ENCODE measurements at places on chromosomes 6 and 20.

DNA sequence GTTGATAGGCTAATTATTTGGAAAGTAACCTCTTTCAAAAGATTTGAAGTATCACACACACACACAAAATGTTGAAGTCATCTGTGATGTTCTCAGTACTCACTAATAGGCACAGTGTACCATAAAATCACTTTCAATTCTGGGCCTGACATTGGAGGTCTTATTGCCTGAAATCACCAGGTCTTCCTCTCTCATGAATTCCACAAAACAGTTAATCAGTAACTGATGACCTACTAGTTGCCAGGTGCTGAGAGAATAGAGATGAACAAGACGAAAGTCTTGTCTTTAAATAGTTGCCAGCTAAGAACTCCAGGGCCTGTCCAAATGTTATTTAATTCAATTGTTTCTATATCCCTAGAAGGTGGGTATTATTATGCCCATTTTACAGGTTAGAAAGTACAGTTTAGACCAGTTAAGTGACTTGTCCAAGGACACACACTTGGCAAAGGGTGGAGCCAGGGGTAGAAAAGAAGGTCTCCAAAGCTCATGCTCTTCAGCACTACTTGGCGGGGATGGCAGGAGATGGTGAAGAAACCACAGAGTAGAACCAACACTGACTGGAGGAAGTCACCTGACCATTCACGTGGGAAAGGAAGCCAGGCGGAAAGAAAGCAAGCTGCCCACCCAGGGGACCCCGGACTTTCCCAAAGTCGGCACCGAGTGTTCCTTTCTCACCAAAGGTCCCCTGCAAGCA, 116.4 kb downstream of the KIF6 start:
- no peak for DNase-seq

DNA sequence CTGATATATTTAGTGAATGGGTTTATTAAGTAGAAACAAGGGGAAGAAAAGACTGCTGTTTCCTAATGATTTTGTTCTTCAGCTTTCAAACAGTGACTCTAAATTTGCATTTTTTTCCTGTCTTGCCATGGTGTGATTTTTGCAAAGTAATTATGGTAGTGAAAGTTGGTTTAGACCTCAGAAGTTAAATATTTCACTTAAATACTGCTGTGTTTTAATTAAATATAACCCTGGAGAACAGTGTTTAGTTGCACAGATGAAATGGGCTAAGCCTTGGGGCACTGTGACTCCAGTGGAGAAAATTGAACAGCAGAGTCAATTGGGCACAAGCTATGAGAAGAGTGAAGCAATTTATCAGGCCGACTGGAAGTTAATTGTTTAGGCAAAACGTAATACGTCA, 111.1 kb upstream of the MCHR2 start:
- DNase-seq: no peak

- no peak for DNase-seq
These were observed 149.1 kb upstream of the IMPG1 start for GRCh38 chr6:76221525-76221924.

DNA sequence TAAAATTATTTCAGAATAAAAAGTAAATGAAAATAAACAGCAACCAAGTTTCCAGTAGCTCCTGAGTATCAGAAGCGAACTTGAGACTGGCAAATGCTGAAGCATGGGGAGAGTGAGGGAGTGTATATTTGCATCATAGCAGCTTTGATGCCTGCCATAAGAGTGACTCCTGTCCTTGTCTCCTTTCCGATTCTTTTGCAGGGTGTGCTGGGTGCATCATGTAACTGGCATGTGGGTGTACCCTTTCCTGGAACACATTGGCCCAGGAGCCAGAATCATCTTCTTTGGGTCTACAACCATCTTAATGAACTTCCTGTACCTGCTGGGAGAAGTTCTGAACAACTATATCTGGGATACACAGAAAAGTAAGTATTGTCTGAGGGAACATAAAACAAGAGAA, 117.4 kb downstream of the ADAT2 start:
- DNase-seq: no peak

GRCh38 chr20:41508335-41508734, 109.8 kb downstream of the CHD6 start:
- no peak for DNase-seq

GRCh38 chr6:139706912-139707311, 332.5 kb upstream of the CITED2 start:
- no peak for DNase-seq

DNA sequence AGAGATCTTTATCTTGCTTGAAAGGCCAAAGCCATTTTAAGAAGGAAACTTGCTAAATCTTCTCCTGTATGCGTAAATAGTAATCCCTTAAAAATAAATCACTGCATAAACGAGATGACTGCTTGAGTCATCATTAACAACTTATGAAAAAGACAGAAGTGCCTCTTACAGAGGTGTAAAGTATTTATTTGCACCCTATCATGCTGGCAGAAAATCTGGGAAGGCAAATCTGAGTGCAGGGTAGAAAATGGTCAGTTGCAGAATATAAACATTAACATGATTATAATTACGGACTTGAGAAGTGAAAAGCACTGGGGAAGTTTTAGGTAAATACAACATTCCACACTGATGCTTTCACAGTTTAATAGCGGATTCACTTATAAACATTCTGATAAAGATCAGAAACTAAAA, 67.5 kb upstream of the FBXO30 start:
- no peak for DNase-seq

DNA sequence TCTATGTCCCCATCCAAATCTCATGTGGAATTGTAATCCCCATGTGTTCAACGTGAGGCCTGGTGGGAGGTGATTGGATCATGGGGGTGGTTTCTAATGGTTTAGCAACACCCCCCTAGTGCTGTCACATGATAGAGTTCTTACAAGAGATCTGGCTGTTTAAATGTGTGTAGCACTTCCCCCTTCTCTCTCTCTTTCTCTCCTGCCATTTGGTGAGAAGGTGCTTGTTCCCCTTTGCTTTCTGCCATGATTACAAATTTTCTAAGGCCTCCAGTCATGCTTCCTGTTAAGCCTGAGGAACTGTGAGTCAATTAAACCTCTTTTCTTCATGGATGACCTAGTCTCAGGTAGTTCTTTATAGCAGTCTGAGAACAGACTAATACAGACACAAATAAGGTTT, 165.4 kb downstream of the OGFRL1 start:
- no peak for DNase-seq

DNA sequence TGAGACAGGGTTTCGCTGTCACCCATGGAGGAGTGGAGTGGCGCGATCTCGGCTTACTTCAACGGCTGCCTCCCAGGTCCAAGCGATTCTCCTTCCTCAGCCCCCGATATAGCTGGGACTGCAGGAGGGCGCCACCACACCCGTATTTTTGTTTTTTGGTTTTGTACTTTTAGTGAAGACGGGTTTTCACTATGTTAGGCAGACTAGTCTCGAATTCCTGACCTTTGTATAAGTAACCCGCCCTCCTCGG, 115.4 kb upstream of the BTN3A2 start:
- peak; percentile 15 for DNase-seq

- no peak for DNase-seq
These were observed 67.9 kb downstream of the TTLL2 start for GRCh38 chr6:167392631-167393316.

DNA sequence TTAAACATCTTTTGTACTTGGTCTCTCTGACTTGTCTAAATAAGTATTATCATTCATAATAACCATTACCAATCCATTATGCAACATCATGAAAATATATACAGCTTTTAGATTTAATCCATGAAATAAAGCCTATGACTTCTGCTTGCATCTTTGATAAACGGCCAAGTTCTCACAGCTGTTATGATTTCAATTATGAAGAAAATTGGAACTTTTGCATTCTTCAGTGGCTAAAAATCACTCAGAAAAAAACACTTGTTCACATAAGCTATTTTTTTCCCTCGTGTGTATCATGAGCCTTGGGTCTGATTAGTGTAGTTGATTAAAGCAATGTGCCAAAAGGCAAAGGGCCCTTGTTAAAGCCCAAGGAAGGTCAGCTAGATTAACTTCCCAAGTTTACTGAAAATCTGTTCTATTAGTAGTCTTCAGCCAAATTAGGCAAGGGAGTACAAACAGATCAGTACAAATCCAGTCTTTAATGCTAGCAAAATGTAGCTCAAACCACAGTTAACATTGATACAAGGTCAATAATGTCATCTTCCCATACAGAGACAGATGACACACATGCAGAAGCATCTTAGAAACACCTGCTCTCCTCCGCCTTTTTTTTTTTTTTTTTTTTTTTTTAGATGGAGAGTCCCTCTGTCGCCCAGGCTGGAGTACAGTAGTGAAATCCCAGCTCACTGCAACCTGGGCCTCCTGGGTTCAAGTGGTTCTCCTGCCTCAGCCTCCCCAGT, 69.9 kb downstream of the SGK1 start:
- no peak for DNase-seq

GRCh38 chr6:36643977-36644376, 34.5 kb upstream of the CDKN1A start:
- DNase-seq: no peak

GRCh38 chr6:168606722-168607121, 165.7 kb downstream of the SMOC2 start:
- no peak for DNase-seq

GRCh38 chr6:164665328-164665727, 644.1 kb downstream of the C6orf118 start:
- no peak for DNase-seq

- DNase-seq: no peak
These were observed 615.4 kb upstream of the MAN1A1 start for GRCh38 chr6:119965008-119965407.

GRCh38 chr6:75418233-75418632, 75.4 kb downstream of the FILIP1 start:
- DNase-seq: no peak

- DNase-seq: no peak
These were observed 9.6 kb upstream of the BEND3 start for GRCh38 chr6:107124934-107125348.

- no peak for DNase-seq
These were observed 247.9 kb downstream of the ANKRD60 start for GRCh38 chr20:57980506-57980905.

- DNase-seq: no peak
These were observed 165.8 kb downstream of the KIF16B start for GRCh38 chr20:16407251-16408067.

GRCh38 chr20:47606414-47606982, 104.8 kb downstream of the NCOA3 start:
- no peak for DNase-seq

- DNase-seq: no peak
These were observed 32.3 kb upstream of the GNRH2 start for GRCh38 chr20:3010985-3011723.

- DNase-seq: no peak
These were observed 167.9 kb upstream of the KCNG1 start for GRCh38 chr20:51190783-51191180.

DNA sequence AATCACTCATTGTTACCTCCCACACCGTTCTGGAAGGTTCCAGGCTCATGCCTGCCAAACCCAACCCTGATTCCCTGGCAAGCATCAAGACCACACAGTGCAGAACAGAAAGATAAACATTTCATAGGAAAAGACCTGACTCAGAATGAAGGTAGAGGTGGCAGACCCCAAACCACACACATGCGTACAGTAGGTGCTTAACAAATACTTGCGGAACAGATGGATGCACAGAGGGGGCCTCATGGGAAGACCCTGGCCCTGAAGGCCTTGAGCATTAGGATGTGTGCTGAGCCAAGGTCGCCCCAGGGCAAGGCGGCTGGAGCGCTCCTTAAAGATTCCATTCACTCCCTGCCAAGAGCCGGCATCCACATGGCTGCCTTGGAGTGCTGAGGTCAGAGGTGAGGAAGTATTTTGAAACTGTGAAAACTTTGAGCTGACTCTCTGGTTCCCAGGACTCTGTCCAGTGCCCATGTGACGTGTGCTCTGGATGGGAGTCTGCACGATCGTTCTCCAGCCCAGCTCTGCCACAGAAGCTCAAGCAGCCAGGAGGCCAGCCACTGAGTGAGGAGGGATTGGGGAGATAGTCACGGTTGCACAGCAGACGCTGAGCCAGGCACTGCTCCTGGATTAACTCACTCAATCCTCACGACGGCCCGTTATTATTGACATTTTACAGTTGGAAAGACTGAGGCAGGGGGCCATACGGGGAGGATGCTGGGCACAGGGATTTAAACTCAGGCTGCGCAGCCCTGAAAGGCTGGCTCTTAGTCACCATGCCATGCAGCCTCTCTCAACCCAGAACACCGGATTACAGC, 65.5 kb upstream of the AFDN start:
- DNase-seq: no peak

DNA sequence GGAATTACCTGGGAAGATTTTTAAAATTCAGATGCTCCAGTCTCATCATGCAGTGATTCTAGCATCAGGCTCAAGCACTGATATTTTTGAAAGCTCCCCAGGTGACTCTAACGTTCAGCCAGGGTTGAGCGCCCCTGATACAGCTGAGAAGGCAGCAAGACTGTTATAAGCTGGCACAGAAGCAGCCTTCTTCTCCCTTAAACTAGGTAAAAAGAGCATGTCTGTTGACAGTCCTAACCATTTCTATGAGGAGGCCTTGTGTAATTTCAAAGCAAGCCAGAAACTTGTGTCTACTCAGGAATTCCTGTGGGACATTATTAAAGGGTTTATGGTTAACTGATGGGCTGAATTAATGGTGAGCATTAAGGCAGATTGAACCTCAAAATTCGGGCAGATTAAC, 141.9 kb downstream of the PDE7B start:
- no peak for DNase-seq

DNA sequence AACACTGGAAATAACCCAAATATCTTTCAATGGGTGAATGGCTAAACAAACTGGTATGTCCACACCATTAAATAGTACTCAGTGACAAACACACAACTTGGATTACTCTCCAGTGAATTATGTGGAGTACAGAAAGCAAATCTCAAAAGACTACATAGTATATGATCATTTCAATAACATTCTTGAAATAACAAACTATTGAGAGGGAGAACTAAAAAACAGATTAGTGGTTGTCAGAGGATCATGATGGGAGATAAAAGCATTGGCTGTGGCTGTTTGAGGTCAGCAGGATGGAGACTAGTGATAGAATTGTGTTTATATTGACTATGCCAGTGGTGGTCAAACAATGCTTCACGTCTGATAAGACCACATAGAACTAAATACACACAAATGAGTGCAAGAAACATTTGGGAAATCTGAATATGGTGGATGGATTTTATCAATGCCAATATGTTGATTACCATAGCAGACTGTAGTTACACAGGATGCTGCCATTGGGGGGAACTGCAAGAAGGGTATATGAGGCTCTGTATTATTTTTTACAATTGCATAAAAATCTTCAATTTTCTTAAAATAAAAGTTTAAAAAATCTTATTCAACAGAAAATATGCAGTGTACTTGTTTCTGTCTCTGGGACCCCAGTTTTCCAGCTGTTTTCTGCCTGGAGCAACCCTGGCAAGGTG, 242.0 kb downstream of the TBXT start:
- DNase-seq: no peak

- no peak for DNase-seq
These were observed 41.1 kb downstream of the PDE10A start for GRCh38 chr6:165621940-165622339.

GRCh38 chr6:36464233-36464632, 21.4 kb downstream of the KCTD20 start:
- no peak for DNase-seq

GRCh38 chr6:142240179-142240578, 61.6 kb upstream of the ADGRG6 start:
- DNase-seq: no peak

All from T-helper 1 cell (primary cell).